ENCODE measurements at places on chromosomes 5 and 9.

GRCh38 chr5:10607666-10608073 is 43.8 kb downstream of the ANKRD33B start:
- peak; percentile 92 for DNase-seq

DNA sequence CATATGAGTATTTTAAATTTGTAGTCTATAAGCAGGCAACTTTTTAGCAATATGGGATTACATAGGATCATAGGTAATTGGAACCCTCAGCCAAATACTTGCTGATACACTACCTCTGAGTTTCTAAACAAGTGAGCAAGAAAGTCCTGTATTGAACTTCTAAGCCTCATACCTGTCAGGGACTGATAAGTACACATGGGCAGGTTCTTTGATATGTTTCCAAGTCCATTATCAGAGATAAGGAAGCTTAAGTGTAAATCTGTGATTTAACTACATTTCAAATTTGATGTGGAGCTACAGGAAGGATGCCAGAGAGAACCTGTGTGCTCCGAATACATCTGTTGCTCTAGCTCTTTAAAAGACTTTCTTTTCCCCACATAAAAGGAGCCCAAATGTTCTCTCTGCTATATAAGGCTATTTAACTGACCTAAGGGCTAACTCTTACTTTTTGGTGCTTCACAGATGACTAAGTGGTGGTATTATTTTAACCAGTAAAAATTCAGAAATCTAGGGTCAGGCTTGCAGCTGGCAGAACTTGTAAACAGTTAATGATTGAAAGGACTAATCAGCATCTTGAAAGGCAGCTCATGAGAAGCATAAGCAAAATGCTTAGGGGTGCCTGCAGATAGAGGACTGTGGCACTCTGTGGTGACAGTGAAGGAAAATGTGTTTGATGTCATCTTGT is 228.6 kb downstream of the NR3C1 start:
- no peak for DNase-seq

DNA sequence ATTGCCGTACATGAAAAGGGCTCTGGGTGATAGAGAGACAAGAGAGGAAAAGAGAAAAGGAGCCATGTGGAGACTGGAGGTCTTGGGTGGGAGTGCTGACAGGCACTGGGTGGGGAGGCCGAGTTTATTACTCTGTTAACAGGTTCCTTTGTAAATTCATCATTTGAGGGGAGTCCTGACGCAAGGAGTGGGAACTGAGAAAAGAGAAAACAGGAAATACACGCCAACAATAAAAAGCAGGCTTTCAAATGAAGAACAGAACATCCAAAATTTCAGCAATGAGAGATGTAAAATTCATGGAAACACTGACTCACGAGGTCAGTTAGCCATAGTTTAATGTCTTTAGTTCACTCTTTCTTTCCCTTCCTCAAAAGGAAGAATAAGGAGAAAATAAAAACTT is 342.8 kb downstream of the TMEM167A start:
- DNase-seq = peak; percentile 16

DNA sequence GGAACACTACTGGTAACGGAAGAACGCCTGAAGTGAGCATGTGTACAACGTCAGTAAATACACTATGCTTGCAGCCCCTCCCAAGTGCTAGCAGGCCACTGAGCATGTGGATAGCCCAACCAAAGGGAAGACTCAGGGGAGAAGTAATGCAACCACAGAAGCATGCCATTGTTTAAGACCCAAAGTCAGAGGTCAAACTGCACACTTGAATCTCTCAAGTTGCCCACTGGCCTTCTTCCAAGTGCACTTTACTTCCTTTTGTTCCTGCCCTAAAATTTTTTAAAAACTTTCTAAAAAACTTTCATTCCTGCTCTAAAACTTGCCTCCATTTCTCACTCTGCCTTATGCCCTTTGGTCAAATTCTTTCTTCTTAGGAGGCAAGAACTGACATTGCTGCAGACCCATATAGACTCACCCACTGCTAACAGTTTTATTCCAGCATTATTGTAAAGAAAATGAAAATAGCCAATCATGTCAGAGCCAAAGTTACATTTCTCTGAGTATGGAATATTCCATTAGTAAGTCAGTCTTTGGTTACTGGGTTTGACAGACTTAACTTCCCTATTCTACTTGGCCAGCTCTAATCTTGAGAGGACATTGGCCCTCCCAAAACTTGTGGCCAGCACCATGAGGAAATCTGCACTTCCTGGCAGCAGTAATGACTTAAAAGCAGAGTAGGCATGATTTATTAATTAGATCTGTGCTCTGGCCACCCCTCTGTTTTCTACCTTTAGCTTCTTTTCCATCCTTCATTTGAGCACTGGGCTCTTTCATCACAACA is 76.9 kb downstream of the TSSK1B start:
- DNase-seq = no peak

DNA sequence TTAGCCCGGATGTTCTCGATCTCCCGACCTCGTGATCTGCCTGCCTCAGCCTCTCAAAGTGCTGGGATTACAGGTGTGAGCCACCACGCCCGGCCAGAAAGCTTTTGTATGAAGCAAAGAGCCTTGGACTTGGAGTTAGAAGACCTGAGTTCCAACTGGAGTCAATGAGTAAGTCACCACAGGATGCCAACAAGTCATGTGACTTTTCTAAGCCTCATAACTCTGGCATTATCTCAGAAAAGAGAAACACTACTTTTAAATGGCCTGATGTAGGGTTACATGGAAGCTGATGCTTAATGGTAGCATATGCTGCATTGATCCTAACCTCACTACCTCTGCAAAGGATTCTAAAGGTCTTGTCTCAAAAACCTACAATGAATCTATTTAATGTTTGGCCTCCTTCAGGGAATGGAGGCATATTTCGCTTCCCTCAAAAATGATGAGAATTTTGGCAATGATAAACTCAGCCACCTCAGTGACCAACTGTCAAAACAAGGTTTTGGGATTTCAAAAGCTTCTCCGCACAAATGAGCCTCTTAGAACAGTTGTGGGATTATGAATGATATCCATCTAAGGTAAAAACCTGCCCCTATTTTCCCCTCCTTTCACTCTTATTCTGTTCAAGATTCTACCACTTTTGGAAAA is 236.8 kb downstream of the ACTL7B start:
- DNase-seq = peak; percentile 36

DNA sequence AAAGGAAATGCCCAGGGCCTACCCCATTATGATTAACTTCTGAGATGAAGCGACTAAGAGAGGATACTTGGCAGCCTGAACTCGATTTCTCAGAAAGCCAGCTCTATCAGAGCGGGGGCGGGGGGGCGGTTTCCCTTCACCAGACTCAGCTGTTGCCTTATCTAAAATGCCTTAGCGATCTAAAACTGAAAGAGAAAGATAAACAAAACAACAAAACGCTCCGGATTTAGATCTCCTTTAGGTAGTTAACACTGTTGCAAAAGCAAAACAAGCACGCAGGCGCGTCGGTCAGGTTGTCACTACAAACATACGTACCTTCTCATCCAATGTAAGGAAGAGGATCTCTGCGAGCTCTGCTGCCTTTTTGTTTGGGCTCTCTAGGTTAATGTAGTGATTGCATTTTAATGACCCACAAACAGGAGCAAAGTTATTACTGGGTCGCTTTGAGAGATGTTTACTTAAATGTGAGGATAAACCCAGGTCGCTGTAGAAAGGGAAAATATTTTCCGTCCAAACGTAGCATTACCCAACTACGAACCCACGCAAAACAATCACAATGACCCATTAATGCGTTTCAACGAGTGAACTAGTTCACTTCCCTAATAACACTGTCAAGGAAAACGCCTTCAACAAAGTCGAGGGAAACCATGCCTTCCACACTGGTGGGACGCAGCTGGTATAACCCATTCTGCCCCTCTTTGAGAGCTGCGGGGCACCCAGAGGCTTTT is 982 bp downstream of the EPB41L4A start:
- DNase-seq = peak; percentile 18

DNA sequence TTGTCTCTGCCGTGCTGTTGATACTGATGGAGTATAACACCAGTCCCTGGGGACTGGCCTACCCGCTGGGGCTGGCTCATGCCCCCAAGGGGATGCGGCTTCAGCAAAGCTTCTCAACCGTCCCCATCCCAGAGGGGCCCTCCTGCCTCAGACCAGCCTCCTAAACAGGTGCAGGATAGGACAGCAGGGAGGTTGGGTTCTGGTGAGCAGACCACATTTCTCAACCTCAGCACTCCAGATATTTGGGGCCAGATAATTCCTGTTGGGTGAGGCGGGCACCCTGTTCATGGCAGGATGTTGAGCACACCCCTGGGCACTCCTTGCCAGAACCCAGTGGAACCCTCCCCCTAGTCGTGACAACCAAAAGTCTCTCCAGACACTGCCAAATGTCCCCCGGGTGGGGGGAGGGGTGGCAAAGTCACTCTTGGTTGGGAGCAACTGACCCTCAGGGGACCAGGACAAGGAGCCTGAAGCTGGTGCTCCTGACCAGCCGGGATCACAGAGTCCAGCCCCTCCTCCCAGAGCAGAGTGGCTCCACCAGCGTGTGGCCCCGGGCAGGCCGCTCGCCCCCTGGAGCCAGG is 107.8 kb downstream of the ZNF354C start:
- DNase-seq = no peak

Measured in fibroblast of mammary gland (primary cell).